ENCODE measurements at places on chromosomes 7 and 10.

- DNase-seq, result no peak
Measured at GRCh38 chr10:103717341-103718246, 137.8 kb downstream of the SH3PXD2A start.

DNA sequence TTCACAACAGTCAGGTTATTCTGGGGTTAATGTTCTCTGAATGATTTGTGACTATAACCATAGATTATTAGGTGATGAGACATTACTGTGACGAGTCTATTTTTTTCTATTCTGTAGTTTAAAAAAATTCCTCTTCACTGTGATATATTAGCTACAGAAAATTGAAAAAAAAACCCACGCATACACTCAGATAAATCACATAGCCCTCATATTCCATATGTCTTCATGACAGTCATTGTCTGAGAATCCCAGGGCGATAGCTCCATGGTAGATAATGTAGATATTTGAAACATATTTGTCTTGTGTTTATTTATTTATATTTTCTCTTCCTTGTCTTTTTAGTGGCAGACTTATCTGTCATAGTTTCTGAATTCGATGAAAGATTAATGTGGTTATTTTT lies 110.0 kb downstream of the CAMK1D start:
- no peak for DNase-seq

DNA sequence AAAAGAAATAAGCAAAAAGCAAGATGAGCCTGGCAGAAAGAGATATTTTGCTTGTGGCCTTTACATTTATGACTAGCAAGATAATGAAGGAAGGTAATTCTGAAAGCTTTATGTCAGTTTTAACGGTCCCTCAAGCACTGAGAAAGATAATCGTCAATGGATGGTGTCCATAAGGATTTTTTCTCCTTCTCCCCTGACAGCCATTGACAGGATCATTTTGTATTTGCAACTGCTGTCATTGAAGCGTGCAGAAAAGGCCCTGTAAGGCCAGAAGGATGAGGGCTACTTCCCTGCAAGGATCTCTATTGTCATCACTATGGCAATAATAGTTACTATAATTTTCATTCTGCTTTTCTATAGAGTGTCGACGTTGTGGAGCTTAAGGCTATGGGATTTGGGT lies 994 bp upstream of the LRGUK start:
- no peak for DNase-seq

- DNase-seq, result no peak
Measured at GRCh38 chr7:4661871-4662270, 20.2 kb upstream of the FOXK1 start.

DNA sequence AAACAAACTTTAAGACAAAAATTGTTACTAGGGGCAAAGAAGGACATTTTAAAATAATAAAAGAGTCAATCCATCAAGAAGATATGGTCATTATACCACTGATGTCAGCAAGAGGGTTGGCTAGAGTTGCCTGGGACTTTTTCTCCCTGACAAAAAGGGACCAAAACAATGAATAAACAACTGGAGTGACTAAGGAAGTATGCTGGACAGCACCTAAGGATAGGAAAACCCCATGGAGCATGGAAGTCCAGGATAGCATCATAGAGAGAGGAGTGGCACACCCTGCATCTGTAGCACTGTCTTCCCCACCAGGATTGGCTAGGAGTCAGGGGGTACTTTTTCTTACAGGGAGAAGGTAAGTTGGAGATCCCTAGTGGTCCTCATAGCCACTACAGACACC lies 73.5 kb upstream of the MACROH2A2 start:
- DNase-seq, result no peak

- no peak for DNase-seq
Measured at GRCh38 chr10:101476383-101476782, 111.7 kb downstream of the POLL start.

DNA sequence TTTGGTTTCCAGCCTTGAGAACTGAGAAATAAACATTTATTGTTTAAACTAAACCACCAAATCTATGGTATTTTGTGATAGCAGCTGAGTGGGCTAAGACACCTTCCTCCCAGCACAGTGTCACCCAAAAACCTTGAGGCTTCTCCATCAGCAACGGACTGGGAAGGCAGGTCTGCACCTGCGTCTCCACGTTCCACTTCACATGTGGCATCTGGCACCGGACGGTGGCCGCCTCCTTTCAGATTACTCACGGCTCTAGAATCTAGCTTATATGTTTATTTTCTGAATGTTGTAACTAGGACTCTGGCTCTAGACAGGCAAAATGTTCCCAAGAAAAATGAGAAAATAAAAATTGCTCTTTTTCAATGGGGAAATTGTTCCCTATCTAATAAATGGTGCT lies 201.0 kb downstream of the ADARB2 start:
- DNase-seq, result no peak

GRCh38 chr10:29725133-29725720 lies 90.5 kb upstream of the SVIL start:
- DNase-seq, result peak; percentile 6

- DNase-seq, result no peak
Measured at GRCh38 chr7:26160896-26161295, 8.9 kb downstream of the NFE2L3 start.

DNA sequence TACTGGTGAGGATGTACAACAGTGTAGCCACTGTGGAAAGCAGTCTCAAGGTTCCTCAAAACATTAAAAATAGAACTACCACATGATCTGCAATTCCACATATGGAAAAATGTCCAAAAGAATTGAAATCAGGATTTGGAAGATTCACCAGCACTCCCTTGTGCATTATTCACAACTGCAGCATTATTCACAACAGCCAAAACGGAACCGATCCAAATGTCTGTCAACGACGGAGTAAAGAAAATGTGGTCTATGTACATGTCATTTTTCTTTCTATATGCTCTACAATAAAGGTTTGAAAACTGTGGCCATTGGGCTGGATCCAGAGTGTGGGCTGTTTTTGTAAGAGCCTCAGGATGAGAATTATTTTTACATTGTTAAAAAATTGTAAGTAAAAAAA lies 1206.1 kb upstream of the CELF2 start:
- no peak for DNase-seq

DNA sequence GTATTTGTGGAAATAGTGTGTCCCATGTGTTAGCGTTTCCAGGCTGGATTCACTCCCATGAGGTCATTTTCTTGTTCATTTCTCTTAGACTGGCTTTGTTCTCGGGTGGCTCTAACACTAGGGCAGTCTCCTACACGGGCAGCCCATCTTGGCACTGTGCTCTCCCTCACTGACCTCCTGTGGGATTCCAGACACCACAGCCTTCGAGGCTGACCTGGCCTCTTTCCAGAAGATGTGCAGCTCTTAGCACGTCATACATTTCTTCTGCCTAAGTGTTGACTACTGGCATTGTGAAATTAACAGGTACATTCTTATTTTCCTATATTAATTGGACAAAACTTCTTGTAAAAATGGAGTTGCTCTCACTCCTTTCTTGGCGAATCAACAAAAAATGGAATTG lies 72.8 kb downstream of the INSYN2A start:
- no peak for DNase-seq

GRCh38 chr10:5419466-5420094 lies 7.2 kb downstream of the NET1 start:
- DNase-seq, result no peak

- peak; percentile 49 for DNase-seq
Measured at GRCh38 chr7:27198871-27199801, 755 bp downstream of the HOXA13 start.

DNA sequence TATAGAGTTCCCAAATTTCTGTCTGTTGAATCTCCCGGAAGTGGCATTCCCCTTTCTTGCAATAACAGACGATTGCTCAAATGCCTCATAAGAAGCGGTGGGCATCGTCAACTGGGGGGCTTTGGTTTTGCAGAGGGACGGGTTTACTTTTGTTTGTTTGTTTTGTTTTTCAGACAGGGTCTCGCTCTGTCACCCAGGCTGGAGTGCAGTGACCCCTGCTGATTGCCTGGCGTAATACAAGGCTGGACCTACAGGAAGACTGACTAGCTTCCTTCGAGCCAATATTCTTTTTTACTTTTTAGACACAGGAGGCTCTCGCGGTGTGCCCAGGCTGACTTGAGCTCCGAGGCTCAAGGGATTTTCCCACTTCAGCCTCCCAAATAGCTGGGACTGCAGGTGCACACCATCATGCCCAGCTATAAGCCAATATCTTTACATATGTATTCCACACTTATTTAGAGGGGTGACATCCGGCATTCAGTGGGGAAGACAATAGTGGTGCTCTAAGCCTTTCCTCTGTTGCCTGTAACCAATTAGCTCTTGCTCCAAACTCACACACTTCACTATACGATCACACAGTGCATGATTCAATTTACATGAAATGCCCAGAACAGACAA lies 58.1 kb downstream of the FHIP2A start:
- DNase-seq, result peak; percentile 28

GRCh38 chr10:116146372-116147140 lies 126.5 kb downstream of the GFRA1 start:
- no peak for DNase-seq

DNA sequence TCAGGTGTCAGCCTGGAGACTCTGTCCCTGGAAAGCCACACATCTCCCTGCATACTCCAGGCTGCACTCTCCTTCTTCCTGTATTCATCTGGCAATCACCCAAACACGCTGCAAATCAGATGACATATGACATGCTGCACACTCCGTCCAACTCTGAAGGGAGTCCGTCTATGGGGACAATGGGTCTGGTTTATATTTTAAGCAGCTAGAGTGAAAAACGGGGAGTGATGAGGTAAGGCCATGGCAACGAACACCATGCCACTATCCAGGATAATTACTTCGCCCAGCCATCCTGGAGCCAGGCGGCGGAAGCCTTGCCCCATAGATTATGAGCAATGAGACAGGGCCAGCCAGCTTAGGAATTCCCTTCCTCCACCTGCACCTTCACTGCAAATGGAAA lies 140.1 kb downstream of the PLXNA4 start:
- no peak for DNase-seq

GRCh38 chr10:28837613-28838390 lies 160.5 kb downstream of the BAMBI start:
- no peak for DNase-seq

DNA sequence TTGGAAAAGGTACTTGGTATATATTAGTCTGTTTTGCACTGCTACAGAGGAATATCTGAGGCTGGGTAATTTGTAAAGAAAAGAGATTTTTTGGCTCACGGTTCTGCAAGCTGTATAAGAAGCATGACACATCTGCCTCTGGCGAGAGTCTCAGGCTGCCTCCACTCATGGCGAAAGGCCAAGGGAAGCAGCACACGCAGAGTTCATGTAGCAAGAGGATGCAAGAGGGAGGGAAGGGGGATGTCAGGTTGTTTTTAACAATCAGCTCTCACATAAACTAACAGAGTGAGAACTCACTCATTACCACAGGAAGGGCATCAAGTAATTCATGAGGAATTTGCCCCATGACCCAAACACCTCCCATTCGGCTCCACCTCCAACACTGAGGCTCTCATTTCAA lies 484.8 kb upstream of the DPP6 start:
- DNase-seq, result no peak

- peak; percentile 77 for DNase-seq
Measured at GRCh38 chr7:129606803-129607202, 4.7 kb upstream of the NRF1 start.

- no peak for DNase-seq
Measured at GRCh38 chr7:15782656-15783055, 96.2 kb upstream of the MEOX2 start.

DNA sequence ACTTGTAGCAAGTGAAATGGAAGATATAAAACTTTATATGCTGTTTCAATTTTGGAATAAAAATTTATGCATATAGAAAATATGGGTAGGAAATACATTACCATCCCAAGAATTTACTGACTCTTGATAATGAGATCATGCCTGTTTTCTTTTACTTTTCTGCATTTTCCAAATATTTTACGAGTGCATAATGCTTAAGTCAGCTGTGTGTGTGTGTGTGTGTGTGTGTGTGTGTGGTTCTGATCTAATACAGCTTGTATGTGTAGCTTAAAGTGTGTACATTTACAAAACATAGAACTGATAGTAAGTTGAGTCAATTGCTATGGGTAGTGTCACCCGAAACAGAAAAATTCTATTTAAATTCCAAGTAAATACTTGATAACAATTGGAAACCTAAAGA lies 315.9 kb upstream of the LRRN3 start:
- DNase-seq, result no peak

DNA sequence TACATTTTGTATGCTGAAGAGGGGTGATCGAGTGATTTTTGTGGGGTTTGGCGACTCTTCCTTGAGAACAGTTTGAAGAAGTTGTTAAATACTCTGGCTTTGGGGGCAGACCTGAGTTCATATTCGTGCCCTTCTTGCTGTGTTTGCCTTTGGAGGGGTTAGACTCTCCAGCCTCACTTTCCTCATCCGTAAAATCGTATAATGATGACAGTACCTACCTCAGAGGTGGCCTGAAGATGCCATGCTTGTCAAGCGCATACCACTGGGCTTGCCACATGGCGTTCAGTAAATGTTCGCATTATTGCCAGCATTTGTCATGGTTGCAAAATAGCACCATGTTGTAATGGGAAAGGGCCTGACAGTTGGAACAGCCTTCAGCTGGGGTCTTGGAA lies 1.3 kb downstream of the STK17A start:
- no peak for DNase-seq

DNA sequence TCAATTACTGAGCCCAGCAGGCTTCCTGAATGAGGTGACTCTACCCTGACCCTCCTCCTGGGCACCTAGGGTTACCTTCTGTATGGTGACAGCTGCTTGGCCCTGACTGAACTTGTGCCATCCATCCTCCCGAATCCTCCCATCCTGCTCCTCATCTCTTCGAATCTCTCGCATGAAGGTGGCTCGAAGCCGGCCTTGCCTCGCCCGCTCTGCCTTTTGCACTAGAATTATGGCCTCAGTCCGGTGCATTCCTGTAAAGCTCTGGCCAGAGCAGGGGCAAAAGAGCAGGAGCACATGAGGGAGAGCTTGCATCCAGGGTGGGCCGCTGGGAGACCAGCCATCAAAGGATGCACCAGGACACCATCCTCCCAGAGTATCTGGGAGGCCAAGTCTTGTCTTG lies 7.5 kb downstream of the H2BK1 start:
- DNase-seq, result no peak

DNA sequence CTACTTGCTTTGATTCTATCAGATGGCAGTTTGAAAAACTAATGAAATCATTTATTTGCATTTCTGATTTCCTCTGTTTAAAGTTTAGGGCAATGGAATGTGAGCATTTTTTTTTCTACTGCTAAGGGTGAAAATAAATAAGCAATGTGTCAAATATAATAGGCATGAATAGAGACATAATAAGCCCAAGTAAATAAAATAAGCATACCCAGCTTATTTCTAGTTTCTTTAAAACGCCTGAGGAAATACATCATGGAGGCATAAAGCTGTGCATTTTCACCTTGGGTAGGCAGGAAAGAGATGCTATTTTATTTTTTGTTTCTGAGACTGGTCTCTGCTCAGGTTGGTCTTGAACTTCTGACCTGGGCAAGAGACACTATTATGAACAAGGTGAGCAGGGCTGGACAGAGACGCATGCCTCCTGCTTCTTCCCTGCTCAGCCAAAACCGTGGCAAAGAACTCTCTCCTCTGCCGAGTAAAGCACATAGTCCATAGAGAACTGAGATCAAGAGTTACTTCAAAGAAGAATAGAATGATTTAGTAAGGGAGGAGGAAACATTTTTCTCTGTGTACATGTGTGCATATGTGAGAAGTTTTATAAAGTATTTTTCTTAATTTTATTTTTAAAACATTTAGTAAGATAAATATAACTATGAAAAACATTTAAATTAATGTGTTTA lies 138.1 kb downstream of the GNAI1 start:
- DNase-seq, result no peak
